Activated T-helper 2 cell treated with anti-CD3 and anti-CD28 coated beads, Interferon-gamma antibody, Interleukin-2, Interleukin-4, amounts not matched to agents 10 μg/mL and 5 μg/mL and 100 μg/mL, durations not matched to agents 14 hours and 24 hours and 36 hours (primary cell): ENCODE measurements at places on chromosomes 2 and 18. TPM values are rescaled to one million over a fixed set of nuclear protein-coding genes. Genes with fewer than 3 reads are reported as not detected.
A peak's percentile ranks its signal among the peaks of the same experiment; 100 is the strongest.

The TEX44 gene
- total RNA-seq, result not detected in 2 replicates

The PAX8 gene
- 0.76 and 0.84 TPM in 2 replicates for total RNA-seq

DNA sequence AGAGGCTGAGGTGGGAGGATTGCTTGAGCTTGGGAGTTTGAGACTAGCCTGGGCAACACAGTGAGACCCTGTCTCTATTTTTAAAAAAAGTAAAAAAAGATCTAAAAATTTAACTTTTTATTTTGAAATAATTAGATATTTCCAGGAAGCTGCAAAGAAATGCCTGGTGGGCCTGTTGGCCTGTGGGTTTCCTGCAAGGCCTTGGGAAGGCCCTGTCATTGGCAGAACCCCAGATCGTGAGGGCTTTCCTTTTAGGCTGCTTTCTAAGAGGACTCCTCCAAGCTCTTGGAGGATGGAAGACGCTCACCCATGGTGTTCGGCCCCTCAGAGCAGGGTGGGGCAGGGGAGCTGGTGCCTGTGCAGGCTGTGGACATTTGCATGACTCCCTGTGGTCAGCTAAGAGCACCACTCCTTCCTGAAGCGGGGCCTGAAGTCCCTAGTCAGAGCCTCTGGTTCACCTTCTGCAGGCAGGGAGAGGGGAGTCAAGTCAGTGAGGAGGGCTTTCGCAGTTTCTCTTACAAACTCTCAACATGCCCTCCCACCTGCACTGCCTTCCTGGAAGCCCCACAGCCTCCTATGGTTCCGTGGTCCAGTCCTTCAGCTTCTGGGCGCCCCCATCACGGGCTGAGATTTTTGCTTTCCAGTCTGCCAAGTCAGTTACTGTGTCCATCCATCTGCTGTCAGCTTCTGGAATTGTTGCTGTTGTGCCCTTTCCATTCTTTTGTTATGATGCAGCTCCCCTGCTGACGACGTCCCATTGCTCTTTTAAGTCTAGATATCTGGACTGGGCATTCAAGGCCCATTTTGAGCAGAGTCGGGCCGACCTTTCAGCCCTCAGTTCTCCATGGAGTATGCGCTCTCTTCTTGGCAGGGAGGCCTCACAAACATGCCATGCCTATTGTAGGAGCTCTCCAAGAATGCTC is 6.6 kb downstream of the PROC start:
- DNase-seq, result no peak
- no peak overlapping the region for H3K4me3 ChIP-seq
- peaks cover 5% of the 10 kb centered on the region for H3K4me1 ChIP-seq
- H3K27me3 ChIP-seq, result peaks cover 46% of the 10 kb centered on the region
- H3K27ac ChIP-seq, result no peak overlapping the region
- no peaks in the 10 kb centered on the region for H3K36me3 ChIP-seq

- H3K27ac ChIP-seq, result no peak overlapping the region
- H3K36me3 ChIP-seq, result no peaks in the 10 kb centered on the region
- H3K4me1 ChIP-seq, result no peaks in the 10 kb centered on the region
- no peak overlapping the region for H3K4me3 ChIP-seq
- DNase-seq, result no peak
Measured at GRCh38 chr18:69233465-69234054, 167.1 kb upstream of the DOK6 start.

GRCh38 chr2:70647873-70648481 is 94.4 kb upstream of the TGFA start:
- peak; percentile 55 for DNase-seq
- H3K27ac ChIP-seq, result no peak overlapping the region
- peaks cover 22% of the 10 kb centered on the region for H3K27me3 ChIP-seq
